ENCODE measurements at places on chromosomes 13 and 19. TPM values are rescaled to one million over a fixed set of nuclear protein-coding genes. Genes with fewer than 3 reads are reported as not detected.

Gene MBD3L2B
- total RNA-seq, result not detected

Gene MCEMP1
- total RNA-seq, result not detected

GRCh38 chr13:105863300-105863920 is 672.1 kb downstream of the EFNB2 start:
- no peak for ATAC-seq

DNA sequence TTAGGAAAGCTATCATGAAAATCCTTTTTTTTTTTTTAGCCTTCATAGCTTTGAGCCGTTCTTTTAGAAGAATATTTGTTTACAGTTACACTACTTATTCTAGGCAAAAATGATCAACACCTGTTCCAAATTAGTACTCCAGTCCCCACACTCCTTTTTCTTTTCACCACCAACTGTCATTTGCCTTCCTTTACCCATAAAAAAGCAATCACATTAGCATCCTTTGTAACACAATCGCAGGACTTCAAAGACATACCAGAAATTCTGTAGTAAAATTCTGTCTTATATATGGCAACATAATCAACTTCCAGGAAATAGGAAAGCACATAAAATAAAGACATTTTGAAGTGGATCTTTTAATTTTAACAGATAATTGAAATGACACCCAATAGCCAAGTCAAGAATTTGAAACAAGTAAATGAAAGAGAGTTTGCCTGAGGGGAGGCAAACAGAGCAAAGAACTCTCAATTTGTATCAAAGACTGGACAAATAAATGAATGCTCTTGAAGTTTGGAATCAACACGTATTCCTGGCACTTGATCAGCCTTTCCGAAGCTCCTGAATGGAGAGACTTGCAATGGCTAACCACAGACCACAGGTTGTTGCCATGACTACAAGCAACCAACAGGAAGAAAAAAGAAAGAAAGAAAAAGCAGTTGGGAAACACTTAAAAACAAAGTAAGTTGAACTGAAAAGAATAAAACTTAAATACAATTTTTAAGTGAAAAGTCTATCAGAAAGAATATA is 206.8 kb downstream of the PCDH9 start:
- no peak for ATAC-seq

GRCh38 chr13:37701306-37701705 is 102.7 kb upstream of the POSTN start:
- no peak for ATAC-seq

GRCh38 chr19:28500982-28501630 is 711.8 kb downstream of the UQCRFS1 start:
- ATAC-seq, result no peak
